ENCODE measurements at places on chromosomes 13 and 19. TPM values are rescaled to one million over a fixed set of nuclear protein-coding genes. Genes with fewer than 3 reads are reported as not detected.

FAAP24 gene
- 4.8 TPM for total RNA-seq

GSX1 gene
- not detected for total RNA-seq

SLAIN1 gene
- 4.0 TPM for total RNA-seq

LILRB3 gene
- not detected for total RNA-seq

POU4F1 gene
- total RNA-seq = 12.3 TPM

ZNF547 gene
- total RNA-seq = 1.2 TPM

CKM gene
- not detected for total RNA-seq
